ENCODE measurements at places on chromosomes 2 and 18.
A peak's percentile ranks its signal among the peaks of the same experiment; 100 is the strongest.

- no peak for DNase-seq
Observed at GRCh38 chr2:81148323-81148722, 843.8 kb upstream of the LRRTM1 start.

- no peak for DNase-seq
Observed at GRCh38 chr2:96792772-96793749, 23.0 kb upstream of the CNNM3 start.

DNA sequence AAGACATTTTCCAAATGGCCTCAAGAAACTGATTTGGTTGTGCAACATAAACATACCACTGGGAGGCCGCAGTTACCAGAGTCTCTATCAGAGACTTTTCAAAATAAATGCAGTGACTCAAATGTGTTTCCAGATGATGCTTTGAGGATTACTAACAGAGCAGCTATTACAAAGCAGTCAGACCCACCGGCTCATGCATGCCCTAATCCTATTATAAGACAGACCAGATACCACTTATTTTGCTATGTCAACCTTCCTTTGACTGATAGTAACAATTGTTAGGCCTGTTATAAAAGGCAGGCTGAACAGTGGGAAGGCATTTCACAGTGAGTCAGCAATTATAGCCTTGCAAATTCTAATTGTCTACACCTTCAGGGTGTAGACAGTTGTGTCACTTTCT, 217.7 kb downstream of the LRRTM1 start:
- no peak for DNase-seq

- no peak for DNase-seq
Observed at GRCh38 chr2:196324211-196324610, 152.8 kb upstream of the STK17B start.

GRCh38 chr2:173961346-173961705, 3.8 kb downstream of the SP3 start:
- DNase-seq, result no peak

GRCh38 chr2:121489284-121489683, 41.4 kb upstream of the RNU4ATAC start:
- DNase-seq, result no peak

- DNase-seq, result no peak
Observed at GRCh38 chr2:134591526-134591925, 127.3 kb downstream of the TMEM163 start.

DNA sequence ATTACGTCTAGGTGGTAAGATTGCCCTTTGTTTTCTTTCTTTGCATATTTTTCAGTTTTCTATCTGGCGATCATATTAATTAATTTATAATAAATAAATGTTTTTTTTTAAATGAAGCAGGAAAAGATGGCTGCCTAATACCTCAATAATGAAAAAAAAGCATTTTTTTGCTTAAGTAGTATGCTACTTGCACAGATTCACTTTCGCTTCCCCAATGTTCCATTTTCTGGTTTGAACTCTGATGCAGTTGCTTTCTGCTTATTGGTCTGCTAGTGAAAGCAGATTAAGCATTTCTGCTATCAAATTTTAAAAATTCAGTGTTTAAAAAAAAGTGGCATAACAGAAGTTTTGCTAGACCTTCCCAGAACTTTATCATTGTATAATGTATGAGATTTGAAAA, 11.9 kb upstream of the TMEM182 start:
- no peak for DNase-seq

GRCh38 chr2:136248242-136248641, 130.3 kb upstream of the CXCR4 start:
- DNase-seq, result no peak

- DNase-seq, result no peak
Observed at GRCh38 chr18:71554686-71555085, 989.5 kb downstream of the CBLN2 start.

DNA sequence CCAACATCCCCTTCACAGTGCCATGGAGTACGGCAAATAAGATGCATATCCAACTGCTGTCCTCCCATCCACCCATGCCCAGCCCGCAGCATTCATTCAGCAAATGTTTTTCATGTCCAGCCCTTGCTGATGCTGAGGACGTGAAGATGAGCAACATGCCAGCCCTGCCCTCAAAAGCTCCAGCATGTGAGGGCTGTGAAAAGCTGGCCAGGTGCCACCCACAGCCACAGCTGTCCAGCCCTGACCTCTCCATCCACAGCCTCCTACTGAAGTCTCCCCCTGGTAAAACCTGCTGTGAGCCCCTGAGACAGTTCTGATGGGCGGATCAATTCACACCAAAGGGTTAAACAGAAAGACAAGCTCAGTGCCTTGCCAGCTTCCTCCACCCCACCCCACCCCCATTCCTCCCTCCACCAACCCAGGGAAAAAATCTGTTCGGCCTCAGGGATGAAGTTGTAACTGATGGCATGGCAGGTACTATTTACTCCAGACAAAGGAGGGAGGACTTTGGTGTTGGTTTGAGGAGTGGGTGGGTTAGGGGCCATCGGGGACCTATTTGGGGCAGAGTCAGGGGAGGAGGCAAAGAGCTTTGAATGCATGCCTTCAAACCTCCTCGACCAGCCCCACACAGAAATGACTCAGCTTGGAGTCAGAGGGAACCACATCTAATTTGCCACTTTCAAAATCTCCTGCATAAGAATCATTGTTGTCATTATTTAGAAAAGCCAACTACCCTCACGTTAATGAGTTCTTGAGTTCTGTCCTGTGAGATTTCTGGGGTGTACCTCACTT, 4.3 kb downstream of the ZBTB7C start:
- no peak for DNase-seq

DNA sequence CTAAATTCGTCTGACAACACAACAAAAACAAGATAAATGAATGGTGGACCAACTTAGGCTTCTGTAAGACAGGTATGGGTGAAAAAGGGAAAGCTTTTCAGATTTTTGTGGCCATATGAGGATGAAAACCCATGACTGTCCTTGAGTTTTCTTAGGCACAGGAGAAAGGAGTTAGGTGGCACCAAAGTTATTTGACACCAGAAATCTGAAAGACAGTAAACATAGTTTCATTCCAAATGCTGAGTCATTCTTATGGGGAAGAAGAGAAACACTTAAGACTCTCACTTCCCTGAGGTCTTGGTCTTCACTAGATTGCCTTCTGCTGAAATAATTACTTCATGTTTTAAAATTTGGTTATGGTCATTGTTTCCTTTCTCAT, 5.2 kb upstream of the GPD2 start:
- DNase-seq, result no peak

GRCh38 chr2:231519975-231520555, 10.2 kb downstream of the NMUR1 start:
- DNase-seq, result no peak

DNA sequence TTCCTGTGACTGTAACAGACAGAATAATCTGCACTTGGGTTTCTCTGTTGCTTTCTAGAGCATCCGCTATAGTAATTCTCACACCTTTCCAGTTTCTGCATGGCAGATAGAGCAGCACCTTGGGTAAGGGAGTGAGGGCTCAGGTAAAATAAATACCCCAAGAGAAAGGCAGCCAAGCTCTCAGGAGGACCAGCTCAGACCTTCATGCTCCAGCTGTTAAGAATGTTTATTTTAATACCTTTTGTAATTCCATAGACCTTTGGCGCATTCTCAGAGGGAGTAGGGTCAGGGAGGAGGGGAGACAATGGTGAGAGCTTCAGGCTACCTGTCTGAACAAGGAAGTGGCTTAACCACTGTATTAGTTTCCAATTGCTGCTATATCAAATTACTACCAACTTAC, 16.2 kb upstream of the TMEM178A start:
- DNase-seq, result no peak

DNA sequence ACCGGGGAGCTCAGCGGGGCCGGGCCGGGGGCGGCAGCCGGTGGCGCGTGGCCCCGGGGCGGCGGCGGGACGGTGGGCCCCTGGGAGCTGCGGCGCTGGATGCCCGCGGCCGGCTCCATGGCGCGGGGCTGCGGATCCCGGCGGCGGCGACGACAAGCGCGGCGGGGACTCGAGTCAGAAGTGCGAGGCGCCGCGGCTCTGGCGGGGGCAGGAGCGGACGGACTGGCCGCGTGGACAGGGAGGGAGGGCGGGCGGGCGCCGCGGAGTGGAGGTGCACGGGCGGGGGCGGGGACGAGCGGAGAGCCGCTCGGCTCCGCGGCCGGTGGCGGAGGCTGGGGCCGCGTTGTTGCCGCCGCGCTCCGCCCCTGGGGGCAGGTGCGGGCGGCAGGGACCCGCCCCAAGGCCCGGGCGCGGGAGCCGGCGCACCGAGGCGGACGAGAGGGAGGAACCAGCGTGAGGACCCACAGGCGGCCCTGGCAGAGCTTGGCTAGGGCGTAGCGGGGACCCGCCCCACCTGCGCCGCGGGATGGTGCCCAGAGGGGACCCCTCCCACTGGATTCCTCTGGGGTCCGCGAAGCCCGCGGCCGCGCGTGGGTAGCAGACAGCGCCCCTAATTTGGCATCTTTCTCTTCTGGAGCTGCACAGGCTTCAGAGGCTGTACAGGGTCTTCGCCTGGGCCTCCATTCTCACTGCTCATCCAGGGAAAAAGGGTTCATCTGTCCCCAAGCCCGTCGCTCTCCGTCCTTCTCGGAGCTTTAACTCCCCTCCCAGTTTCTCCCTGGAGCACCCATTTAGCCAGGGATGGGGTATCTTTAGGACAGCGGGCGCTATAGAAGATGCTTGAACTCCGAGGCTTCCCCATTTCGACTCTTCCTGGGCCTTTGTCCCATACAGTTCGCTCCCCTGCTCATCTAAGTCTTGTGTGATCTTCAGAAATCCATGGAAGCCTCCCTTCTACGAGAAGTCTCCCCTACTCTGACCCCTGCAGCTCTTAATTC, at the start of gene TMEM163:
TSS of gene TMEM163 (minus strand) at position 184 of the 998 bp plus-strand sequence.
- DNase-seq, result no peak

DNA sequence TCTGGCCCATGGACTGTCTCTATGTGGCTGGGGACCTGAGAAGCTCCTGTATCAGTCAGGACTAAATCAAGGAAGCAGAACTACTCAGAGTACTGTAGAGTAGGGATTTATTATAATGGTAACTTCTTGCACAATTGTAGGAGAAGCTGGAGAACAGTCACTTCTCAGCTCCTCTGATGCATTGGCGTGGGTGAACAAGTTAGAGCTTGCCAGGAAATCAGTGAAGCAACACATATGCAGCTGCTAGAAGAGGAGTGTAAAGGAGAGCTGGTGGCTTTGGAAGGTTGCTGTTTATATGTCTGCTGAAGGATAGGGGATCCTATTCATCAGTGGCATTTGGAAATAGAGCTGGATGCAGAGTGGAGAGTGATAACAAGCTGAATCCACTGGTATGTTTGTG, 215.5 kb upstream of the CWC22 start:
- DNase-seq, result no peak

DNA sequence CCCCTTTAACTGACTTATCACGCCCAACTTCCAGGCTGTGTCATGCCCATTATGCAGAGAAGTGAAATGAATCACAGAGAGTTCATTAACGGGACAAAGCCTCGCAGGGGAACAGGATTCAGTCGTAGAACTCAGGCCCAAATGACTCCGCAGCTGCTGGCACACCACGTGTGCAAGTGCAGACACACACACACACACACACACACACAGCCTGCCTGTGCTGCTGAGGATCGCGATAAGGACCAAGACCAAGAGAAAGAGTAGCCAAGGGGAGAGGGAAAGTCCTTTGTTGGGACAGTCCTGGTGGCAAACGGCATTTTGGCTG, 90.0 kb upstream of the TAF1B start:
- DNase-seq, result peak; percentile 81

GRCh38 chr2:241762933-241763369, 13.7 kb upstream of the GAL3ST2 start:
- peak; percentile 84 for DNase-seq

DNA sequence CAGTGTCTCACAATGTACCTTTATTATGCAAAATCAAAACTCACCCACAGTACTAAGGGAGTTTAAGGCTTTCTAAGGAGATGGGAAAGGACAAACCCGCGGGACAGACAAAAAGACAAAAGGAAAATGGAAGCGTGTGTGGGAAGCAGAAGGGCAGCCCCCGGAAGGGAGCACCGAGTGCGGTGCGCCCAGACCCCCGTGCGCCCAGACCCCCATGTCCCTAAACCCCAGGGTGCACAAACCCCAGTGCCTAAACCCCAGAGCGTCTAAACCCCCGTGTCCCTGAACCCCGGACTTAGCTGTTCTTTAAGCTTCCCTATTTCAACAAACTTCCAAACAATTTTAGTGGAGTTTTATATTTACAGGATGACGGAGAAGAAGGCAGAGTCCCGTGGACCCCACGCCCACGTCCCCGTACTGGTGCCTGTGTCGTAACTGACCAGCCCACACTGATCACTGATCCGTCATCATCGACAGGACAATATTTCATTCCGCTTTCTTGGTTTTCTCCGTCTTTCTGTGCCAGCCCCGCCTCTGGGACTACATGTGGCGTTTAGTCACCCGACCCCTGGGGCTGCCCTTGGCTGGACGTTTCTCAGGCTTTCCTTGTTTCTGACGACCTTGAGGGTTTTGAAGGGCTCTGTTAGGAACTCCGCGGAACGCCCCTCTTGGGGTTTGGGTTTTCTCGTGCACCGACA, 76.9 kb downstream of the RTP5 start:
- DNase-seq, result no peak

- no peak for DNase-seq
Observed at GRCh38 chr2:183125659-183126341, 1.6 kb downstream of the NUP35 start.

- DNase-seq, result no peak
Observed at GRCh38 chr18:38966841-38967240, 1401.2 kb upstream of the CELF4 start.

All from CD4-positive, alpha-beta T cell treated with Interleukin-15 for 4 hours (primary cell).